ENCODE measurements at places on chromosomes 16 and 17. TPM values are rescaled to one million over a fixed set of nuclear protein-coding genes. Genes with fewer than 3 reads are reported as not detected.

The SYNGR3 gene
- 3.0 TPM for polyA plus RNA-seq

The SOX8 gene
- 2.7 TPM for polyA plus RNA-seq

The GNGT2 gene
- polyA plus RNA-seq: 42.9 TPM

The SNAI3 gene
- 7.8 TPM for polyA plus RNA-seq

The KRT20 gene
- polyA plus RNA-seq: 0.07 TPM

The ITGAL gene
- polyA plus RNA-seq: 26.6 TPM

- H3K4me3 ChIP-seq: no peak overlapping the region
- H3K36me3 ChIP-seq: no peaks in the 10 kb centered on the region
- no peaks in the 10 kb centered on the region for H3K27me3 ChIP-seq
- no peak overlapping the region for H3K27ac ChIP-seq
- H3K4me1 ChIP-seq: no peaks in the 10 kb centered on the region
These were observed 410.0 kb upstream of the SOX9 start for GRCh38 chr17:71710816-71711215.

DNA sequence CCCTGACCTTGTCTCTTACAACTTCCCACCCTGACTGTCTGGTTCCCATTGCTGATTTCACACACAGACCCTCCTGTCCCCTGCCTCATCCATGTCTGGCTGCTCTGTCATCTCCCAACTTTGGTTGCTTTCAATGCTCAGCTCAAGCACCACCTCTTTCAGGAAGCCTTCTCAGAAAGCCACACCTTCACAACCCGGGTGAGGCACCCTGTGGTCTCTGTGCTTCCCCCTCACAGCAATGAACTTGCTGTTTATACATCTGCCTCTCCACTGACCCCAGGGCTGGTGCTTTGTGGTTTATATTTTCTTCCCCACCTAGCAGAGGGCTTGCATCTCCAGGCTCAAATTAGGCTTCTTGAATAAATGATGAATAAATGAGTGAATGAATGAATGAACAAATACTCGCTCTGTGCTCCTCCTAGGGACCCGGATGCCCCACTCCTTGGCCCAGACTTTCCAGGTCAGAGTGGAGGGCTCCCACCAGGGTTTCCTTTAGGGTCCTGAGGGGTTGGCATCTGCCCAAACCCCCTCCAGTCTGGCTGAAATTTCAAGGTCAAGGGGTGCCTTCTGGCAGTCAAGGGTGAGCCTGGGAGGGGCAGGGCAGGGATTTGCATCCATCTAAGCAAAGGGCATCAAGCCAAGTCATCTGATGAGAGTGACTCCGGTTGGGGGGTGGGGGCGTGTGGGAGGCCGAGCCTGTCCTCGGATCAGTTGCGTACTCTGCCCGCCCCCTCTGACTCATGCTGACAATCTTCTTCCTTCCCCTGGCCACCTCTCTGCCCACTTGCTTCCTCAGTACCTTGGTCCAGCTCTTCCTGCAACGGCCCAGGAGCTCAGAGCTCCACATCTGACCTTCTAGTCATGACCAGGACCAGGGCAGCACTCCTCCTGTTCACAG, at the start of gene ITGAX:
TSS of gene ITGAX (plus strand) at position 783 of the 898 bp plus-strand sequence. CDS start at position 862, 79 bp downstream.
- no peaks in the 10 kb centered on the region for H3K27me3 ChIP-seq
- peak within 1 kb of the TSS; percentile 81 for H3K27ac ChIP-seq
- peak within 1 kb of the TSS; percentile 33 for H3K4me3 ChIP-seq

GRCh38 chr16:89352091-89352681, 134.7 kb downstream of the ZNF778 start:
- no peak overlapping the region for H3K4me3 ChIP-seq
- peaks cover 20% of the 10 kb centered on the region for H3K4me1 ChIP-seq
- DNase-seq: no peak
- H3K27ac ChIP-seq: no peak overlapping the region
- no peaks in the 10 kb centered on the region for H3K27me3 ChIP-seq

GRCh38 chr16:6068063-6068462, 970.5 kb upstream of the EEF2KMT start:
- H3K4me3 ChIP-seq: no peak overlapping the region
- H3K27me3 ChIP-seq: no peaks in the 10 kb centered on the region
- no peak for DNase-seq
- H3K27ac ChIP-seq: no peak overlapping the region
- no peaks in the 10 kb centered on the region for H3K36me3 ChIP-seq

Measured in spleen (tissue), 13 donors.